ENCODE measurements at places on chromosomes 11 and 22. TPM values are rescaled to one million over a fixed set of nuclear protein-coding genes. Genes with fewer than 3 reads are reported as not detected.

Gene BIK
- 3.2 TPM for total RNA-seq

Gene C22orf15
- 0.72 TPM for total RNA-seq

DNA sequence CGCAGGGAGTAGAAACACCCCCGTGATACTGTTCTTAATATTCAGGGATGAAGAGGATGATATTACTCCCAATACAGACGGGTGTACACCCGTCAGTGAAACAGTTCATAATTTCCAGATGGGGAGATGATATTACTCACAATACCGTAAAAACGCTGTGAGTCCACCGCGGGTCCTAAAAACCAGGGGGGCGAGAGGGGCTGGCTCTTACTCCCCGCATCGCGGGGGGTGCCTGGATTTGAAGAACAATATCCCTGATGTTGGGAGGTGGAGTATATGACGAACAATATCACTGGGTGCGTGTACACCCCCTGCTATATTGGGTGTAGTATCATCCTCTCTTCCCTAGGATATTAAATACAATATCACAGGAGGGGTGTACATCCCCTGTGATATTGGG is 20.5 kb upstream of the APOL5 start:
- DNase-seq = peak; percentile 25

GRCh38 chr11:44288133-44288526 is 21.8 kb downstream of the ALX4 start:
- DNase-seq = no peak

DNA sequence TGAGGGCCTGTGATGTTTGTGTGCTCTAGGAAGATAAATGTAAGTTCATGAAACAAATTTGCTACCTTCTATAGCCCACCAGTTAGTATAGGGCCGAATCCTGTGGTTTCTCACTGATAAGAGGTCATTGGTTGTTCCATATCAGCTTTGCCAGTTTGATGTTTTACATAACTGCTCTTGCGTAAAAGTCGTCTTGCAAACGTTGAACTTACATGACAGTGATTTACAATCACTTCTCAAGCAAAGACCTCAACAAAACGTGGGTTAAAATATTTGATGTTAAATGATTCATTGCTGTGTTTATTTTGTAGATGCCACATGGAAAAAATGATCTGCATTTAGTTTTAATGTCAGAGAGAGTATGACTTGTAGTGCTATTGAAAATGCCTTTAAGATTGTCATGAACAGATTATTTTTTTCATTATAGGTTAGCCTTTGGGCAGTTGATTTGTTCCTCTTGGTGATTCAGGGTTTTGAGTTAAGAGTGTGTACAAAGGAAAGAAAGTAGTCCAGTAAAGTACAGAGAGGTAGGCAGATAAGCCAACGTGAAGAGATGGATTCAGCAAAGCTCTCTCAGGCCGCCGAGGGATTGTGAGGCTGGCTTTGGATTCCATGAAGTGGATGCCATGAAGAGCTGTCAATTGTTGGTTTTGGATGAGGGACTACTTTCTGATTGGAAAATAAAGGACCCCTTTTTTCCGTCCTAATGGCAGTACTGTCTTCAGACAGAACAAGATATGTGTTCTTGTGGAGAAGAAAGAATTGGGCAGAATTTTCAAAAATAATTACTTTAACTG is 2.6 kb downstream of the EWSR1 start:
- no peak for DNase-seq

Gene MUC5AC
- not detected for total RNA-seq

Gene APOA4
- total RNA-seq = not detected

Gene AP1B1
- 59.8 TPM for total RNA-seq

Gene MS4A7
- not detected for total RNA-seq

DNA sequence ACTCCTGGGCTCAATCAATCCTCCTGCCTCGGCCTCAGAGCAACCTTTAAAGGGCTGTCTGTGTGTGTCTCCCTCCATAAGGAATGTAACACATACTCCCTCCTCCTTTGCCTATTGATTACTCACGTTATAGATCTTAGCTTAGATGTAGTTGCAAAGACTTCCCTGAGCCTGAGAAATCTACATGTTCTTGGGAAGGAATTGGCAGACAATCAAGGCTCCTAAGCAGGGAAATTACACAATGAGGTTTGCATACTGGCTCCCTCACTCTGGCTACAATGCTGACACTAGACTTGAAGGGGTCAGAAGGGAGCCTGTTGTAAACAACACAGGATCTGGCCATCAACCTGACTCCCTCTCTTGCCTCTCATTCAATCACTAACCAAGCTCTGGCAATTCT is 5.2 kb upstream of the OLFML1 start:
- DNase-seq = no peak

Gene PHETA2
- total RNA-seq = 2.4 TPM

Gene KRTAP5-1
- not detected for total RNA-seq

Gene PGA5
- total RNA-seq = not detected

Gene PGR
- total RNA-seq = not detected

DNA sequence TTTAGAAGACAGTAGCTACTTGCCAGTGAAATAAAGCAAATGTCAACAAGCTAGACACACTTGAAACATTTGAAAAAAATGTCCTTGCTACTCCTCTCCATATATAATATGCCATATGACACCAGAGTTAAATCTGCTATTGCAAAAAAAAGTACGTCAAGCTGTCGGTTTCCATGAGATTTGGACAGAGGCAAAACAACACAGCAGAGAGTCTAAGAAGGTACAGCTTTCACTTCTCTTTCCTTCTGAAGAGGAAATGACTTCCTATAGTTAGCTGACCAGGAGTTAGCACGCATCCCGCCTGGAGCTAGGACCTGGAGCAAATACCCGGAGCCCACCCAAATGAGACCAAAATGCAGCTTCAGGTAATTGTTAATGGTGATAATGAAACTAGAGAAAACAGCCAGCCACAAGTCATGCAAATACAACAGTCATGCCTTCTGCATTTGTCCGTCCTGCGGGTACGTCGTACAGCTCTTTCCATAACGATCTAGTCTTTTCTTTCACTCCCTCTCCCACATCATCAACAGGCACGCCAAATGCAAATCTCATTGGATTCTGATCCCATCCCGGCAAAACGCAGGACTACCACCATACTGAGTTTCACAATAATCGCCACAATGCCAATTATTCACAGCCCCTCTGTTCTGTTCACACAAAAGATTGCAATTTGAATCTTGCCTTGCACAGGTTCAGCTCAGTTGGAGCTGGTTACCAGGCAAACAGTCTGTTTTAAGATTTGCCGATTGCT is 395.0 kb upstream of the CCDC90B start:
- no peak for DNase-seq

DNA sequence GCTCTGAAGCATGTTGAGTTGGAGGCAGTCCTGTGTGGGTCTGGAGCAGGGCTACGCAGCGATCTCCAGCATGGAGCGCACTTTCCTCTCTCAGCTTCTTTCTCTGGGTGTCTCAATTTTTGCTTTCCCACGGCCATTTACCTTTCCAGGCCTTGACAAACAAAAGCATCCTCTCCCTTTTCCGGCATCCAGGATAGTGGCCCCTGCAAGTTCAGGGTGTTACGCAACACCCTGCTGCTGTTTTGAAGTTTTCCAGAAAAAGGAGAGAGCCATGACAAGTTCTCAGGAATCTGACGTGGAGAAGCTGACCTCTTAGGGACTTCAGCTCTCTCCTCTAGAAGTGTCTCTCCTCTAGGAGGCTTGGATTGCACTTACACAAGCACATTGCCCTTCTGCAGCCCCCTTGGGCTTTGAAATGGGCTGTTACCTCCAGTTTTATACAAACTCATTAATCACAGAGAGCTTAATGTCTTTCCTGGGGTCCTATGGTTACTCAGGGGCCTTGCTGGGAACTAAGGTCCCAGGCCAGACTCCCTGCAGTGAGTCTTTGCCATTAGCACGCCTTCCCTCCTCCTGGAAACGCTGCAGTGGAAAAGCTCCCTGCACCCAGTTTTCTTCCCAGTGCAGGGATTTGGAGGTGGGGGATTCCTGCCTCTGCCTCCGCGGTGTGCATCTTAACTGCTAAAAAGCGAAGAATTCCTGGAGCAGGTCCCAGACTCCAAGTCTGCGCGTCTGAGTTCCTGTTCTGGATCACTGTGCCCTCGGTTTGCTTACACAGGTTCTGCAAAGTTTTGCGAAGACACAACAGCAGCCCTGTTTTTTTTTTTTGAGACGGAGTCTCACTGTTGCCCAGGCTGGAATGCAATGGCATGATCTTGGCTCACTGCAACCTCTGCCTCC is 80.4 kb downstream of the BARX2 start:
- DNase-seq = no peak

DNA sequence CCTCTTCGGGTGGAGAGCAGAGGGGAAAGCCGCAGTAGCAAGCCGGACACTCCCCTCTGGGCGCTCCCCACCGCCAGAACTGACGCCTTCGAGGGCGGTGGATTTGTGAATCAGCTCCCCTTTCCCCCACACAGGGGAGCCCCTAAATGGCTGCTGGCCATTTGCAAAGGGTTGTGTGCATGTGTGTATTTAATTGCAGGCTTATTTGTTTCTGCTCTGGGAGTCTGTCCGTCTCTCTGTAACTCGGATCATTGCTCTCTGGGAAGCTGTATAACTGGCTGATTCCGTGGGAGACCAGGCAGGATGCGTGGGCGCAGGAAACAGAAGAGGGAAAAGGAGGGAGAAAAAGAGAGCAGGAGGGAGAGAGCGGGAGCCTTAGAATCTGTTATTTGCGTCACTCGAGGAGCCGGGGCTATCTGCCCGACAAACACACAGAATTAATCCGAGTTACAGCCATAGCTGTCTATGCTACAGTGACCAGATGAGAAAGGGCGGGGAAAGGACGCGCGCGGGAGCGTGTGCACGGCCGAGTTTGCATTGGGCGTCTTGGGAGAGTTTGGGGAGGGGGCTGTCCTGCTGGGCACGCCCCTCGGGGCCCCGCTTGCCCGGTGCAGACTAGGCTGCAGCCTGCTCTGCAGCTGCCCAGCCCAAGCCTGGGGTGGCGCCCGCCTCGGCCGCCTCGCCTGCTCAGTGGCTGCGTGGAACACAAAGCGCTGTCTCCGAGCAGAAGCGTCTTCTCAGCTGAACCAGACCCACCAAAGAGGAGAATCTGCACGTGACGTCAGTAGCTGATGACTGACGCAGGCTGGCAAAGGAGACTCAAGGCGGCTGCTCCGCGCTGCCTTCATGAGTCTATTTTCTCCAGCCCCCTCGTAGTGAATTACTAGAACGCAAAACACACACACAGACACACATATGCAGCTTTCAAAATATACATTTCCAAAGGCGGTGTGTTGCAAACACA is 105.3 kb upstream of the HSD17B12 start:
- no peak for DNase-seq

DNA sequence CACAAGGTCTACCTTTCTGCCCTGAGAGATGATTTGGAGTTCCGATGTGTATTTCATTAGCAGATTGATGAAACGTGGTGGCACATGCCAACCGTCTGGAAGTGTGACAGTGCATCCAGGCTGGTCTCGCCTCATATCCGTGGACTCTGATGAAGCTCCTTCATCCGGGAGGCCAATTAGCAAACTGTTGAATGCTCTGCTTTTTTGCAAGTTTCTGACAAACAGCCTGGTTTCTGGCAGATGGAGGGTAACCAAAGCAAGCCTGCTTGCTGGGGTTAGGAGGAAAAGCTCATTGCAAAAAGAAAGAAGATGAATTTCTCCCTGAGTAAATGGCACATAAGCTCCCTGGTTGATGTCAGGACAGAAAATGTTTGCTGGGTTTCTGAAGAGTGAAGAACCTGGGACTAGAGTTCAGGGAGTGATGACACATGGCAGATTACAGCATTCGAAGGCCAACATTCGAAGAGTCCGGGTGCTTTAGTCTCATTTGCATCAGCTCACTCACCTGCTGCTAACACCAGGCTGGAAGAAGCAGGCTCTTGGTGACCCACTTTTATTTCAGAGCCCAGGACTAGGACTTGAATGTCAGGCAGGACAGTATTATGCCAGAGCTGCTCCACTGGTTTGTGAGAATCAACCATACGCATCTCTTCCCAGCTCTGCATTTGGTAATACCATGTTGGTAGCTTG is 135.9 kb upstream of the TTC12 start:
- DNase-seq = no peak

Gene KCNJ5
- not detected for total RNA-seq

DNA sequence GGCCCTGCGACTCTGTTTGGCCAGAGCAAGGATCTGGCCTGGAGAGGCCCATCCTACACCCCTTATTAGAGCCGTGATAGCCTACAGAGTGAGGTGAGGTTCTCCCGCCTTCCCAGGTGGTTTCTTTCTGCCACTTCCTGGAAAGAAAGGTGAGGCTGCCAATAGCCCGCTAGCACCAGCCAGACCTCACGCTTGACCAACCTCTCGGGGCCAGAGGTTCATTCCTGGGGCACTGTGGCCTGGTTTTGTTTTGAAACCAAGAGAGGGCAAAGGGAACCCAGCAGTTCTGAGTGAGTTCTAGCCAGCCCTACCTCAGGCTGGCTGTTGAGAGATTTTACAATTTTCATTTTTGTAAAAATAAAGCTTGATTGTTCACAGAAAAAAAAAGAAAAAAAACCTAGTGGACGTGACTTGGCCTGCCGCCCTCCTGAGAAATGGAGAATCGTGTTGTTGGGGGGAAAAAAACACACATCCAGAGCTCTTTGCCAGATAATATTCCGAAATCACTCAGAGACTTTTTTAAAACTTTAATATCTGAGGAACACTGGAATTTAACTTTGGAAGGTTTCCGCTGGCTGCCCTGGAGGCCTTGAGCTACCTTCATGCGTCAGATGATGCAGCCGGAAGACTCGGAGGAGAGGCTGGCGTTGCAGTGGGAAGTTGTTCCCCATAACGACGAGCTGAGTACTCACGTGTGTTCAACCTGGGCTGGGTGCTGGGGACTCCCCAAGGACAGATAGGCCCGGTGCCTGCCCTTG is 84.5 kb downstream of the BCR start:
- DNase-seq = no peak

DNA sequence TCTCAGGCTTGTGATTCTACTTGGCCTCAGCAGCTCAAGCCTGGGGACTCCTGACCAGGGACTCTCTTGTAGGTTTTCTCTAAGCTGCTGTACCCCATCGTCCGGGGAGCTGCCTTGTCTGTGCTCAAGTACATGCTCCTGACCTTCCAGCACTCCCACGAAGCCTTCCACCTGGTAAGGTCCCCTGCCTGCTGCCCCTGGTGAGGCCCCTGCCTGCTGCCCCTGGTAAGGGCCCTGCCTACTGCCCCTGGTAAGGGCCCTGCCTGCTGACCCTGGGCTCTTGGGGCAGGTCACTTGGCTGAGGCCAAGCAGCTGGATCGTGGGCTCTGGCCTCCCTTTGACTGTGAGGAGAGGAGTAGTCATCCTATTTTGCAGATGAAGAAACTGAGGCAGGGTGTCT is 11.3 kb downstream of the USP35 start:
- no peak for DNase-seq

DNA sequence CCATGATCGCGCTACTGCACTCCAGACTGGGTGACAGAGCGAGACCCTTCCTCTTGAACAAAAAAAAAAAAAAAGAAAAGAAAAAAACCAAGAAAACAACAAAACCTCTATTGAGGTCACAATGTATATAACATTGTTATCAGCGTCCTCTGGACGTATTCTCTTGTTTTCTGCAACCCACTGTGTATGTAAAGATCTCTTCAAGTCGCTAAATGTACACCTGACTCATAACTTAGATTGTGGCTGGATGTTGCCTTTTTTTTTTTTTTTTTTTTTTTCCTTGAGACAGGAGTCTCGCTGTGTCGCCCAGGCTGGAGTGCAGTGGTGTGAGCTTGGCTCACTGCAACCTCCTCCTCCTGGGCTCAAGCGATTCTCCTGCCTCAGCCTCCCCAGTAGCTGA is 1.4 kb upstream of the YPEL1 start:
- no peak for DNase-seq
